ENCODE measurements at places on chromosomes 13 and 19. TPM values are rescaled to one million over a fixed set of nuclear protein-coding genes. Genes with fewer than 3 reads are reported as not detected.
A peak's percentile ranks its signal among the peaks of the same experiment; 100 is the strongest.

The SKA3 gene
- 0.33 TPM for total RNA-seq

The MAST1 gene
- not detected for total RNA-seq

The SEMA6B gene
- 2.4 TPM for total RNA-seq

The PLK5 gene
- not detected for total RNA-seq

- H3K27ac ChIP-seq, result peak overlapping the region; percentile 51
- peaks cover 11% of the 10 kb centered on the region for H3K4me1 ChIP-seq
- H3K4me3 ChIP-seq, result peak overlapping the region; percentile 39
- peak; percentile 49 for DNase-seq
These were observed 30.1 kb downstream of the WDFY2 start for GRCh38 chr13:51614350-51614786.

GRCh38 chr13:100544866-100545683, 43.5 kb downstream of the GGACT start:
- no peaks in the 10 kb centered on the region for H3K36me3 ChIP-seq
- no peak overlapping the region for H3K4me3 ChIP-seq
- H3K4me1 ChIP-seq, result peaks cover 5% of the 10 kb centered on the region
- no peak overlapping the region for H3K27ac ChIP-seq

GRCh38 chr19:35869327-35870123, 1.2 kb downstream of the APLP1 start:
- no peak overlapping the region for H3K27ac ChIP-seq
- peaks cover 4% of the 10 kb centered on the region for H3K27me3 ChIP-seq
- no peaks in the 10 kb centered on the region for H3K36me3 ChIP-seq

DNA sequence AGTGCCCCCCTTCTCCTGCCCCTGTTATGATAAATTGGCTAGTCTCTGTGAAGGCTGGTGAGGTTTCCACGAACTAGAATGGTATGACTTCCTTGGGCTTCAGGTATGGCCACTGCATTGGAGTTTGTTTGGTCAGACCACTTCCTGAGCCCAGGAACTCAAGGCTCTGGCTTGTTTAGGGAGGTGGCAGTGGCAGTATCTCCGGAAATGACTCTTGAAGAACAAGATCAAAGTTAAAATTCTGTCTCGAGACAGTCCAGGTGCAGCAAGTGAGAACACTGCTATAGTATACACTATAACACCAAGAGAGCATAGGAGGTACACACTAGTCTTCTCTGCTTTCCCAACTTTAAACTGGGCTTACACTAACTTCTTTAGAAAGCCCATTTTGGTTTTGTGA, 309.1 kb downstream of the KLF12 start:
- no peaks in the 10 kb centered on the region for H3K27me3 ChIP-seq
- DNase-seq, result no peak
- H3K27ac ChIP-seq, result no peak overlapping the region
- H3K4me3 ChIP-seq, result no peak overlapping the region
- peaks cover 38% of the 10 kb centered on the region for H3K4me1 ChIP-seq

DNA sequence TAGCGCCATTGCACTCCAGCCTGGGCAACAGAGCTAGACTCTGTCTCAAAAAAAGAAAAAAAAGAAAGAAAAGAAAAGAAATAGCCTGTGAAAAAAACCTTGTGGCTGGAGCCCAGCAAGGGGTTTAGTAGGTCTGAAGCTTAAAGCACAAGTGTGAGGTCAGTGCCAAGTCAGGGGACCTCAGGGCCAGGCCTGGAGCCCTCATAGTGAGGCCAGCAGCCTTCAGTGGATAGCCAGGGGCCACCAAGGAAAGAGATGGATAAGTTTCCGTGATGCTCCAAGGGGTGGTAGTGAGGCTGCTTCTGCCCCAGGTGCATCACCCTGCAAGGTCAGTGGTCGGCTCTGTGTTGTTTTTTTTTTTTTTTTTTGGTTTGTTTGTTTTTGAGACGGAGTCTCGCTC, 12.9 kb downstream of the TINCR start:
- H3K27me3 ChIP-seq, result no peaks in the 10 kb centered on the region
- DNase-seq, result no peak
- no peaks in the 10 kb centered on the region for H3K36me3 ChIP-seq
- no peaks in the 10 kb centered on the region for H3K4me1 ChIP-seq

DNA sequence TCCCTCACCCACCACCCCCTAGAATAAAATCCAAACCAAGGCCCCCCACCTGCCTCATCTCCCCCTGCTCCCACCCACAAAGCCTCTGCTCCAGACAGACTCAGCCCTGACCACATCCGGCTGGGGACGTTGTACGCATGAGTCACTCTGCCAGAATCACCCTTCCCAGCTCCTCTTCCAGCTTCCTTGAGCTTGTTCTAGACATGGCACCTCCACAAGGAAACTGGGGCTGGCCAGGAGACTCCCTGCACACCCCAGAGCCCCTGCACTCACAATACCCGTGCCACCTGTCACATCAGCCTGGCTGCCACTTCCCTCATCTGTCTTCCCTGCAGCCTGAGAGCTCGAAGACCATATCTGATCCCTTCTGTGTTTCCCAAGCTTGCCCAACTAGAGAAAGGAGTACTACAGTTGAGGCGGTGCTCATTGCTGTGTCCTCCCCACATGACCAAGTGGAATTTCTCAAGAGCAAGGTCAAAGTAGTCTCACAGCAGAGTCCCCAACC, 9.7 kb downstream of the DEDD2 start:
- peaks cover 78% of the 10 kb centered on the region for H3K36me3 ChIP-seq
- H3K27me3 ChIP-seq, result no peaks in the 10 kb centered on the region
- H3K4me1 ChIP-seq, result peaks cover 83% of the 10 kb centered on the region
- no peak overlapping the region for H3K4me3 ChIP-seq

- no peak overlapping the region for H3K27ac ChIP-seq
- no peaks in the 10 kb centered on the region for H3K36me3 ChIP-seq
- no peaks in the 10 kb centered on the region for H3K4me1 ChIP-seq
- H3K4me3 ChIP-seq, result no peak overlapping the region
- no peak for DNase-seq
These were observed 28.4 kb upstream of the ZNF681 start for GRCh38 chr19:23787106-23787505.

DNA sequence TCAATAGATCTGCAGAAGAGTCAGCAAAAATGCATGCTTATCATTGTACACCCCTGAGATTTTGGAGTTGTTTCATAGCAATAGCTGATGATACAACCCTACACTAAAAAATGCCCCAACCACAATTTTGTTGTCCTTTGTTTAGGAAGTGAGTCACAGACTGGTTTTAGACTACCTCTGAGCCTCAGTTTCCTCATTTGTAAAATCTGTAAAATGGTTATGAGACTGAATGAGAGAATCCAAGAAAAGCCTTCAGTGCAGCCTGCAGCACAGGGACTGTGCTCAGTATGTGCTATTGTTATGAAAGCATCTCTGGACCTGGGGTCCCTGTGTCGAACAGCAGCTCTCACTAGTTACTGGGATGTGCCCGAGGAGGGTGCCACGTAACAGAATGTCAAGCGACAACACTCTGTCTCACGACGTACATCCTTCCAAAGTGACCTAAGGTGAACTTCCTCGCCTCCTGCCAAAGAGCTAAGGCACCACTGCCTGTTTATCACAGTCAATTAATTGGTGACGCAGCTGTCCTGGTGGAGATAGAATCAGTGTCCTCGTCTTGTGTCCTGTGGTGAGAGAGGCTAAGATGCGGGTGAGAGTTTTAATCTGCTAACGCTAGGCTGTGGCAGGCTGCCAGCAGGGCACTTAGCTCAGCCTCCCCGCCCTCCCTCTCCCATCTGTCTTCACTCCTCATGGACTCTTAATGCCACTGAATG, 18.1 kb downstream of the DHRS12 start:
- no peaks in the 10 kb centered on the region for H3K4me1 ChIP-seq
- H3K36me3 ChIP-seq, result no peaks in the 10 kb centered on the region
- H3K4me3 ChIP-seq, result no peak overlapping the region
- DNase-seq, result no peak
- no peak overlapping the region for H3K27ac ChIP-seq
- H3K27me3 ChIP-seq, result no peaks in the 10 kb centered on the region

GRCh38 chr13:26910754-26911465, 150.3 kb upstream of the GPR12 start:
- H3K4me3 ChIP-seq, result no peak overlapping the region
- H3K27me3 ChIP-seq, result no peaks in the 10 kb centered on the region
- no peaks in the 10 kb centered on the region for H3K36me3 ChIP-seq

DNA sequence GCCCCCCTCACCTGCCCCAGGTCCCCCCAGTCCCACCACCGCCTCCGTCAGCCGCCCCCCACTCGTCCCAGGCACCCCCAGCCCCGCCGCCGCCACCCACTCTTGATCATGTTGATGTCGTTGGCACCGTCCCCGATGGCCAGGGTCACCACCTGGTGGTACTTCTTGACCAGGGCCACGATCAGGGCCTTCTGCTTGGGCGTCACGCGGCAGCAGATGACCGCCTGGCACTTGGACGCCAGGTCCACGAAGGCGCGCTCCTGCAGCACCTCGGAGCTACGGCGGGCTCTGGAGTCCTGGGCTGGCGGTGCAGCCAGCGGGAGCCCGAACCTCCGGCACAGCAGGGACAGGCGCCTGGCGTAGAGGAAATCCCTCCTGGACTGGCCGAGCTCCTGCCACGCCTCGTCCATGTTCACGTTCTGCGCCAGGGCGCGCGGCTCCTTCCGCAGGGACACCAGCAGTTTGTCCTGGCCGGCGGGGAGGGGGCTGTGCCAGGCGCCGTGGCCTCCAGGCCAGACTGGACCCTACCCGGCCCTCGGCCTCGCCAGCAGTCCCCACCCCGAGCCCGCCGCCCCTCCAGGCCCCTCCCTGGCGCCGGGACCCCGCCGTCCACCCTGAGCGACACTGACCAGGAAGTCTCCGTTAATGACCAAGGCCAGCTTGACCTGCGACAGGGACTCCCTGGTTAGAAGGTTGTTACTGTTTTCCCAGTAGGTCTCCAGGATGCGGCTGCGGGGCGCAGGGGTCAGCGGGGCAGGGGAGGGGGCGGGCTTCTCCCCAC, 22.6 kb downstream of the ATP8B3 start:
- H3K36me3 ChIP-seq, result no peaks in the 10 kb centered on the region
- H3K4me3 ChIP-seq, result no peak overlapping the region
- no peak for DNase-seq
- no peak overlapping the region for H3K27ac ChIP-seq
- no peaks in the 10 kb centered on the region for H3K4me1 ChIP-seq

- H3K36me3 ChIP-seq, result no peaks in the 10 kb centered on the region
- no peak overlapping the region for H3K4me3 ChIP-seq
- H3K4me1 ChIP-seq, result peaks cover 36% of the 10 kb centered on the region
- no peak overlapping the region for H3K27ac ChIP-seq
These were observed 442.3 kb downstream of the FGF9 start for GRCh38 chr13:22112956-22113745.

GRCh38 chr13:33139184-33139583, 123.0 kb downstream of the KL start:
- no peak for DNase-seq
- H3K27me3 ChIP-seq, result no peaks in the 10 kb centered on the region
- H3K4me3 ChIP-seq, result no peak overlapping the region
- H3K27ac ChIP-seq, result no peak overlapping the region

DNA sequence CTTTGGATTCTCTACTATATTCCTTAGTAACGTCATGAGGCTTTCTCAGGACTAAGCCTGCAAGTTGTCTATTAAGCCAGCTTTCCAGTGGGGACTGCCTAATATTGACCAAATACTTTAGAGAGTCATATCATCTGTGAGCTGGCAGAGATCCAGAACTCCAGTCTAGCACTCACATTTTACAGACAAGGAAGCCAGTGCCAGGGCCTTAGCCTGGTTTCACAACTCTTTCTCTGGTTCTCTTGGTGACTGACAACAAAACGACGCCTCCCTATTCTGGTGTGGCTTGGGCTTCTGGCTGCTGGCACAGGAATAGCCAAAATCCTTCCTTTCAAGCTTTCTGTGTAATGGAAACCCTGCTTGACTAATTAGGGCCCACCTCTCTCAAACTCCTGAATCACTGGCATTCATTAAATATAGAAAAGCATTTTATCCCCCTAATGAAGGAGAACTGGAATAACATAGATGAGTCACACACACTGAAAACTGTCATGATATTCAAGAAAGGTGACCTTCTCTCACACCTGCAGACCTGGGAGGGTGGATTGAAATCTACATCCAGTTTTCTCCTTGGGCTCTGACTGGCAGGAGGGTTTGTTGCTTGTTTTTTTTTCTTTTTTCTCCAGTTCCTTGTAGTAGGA, 75.2 kb upstream of the UBL3 start:
- H3K4me3 ChIP-seq, result no peak overlapping the region
- H3K36me3 ChIP-seq, result no peaks in the 10 kb centered on the region
- no peak for DNase-seq
- H3K4me1 ChIP-seq, result peaks cover 15% of the 10 kb centered on the region

- no peak overlapping the region for H3K27ac ChIP-seq
- H3K4me3 ChIP-seq, result no peak overlapping the region
These were observed 61.7 kb downstream of the PDS5B start for GRCh38 chr13:32647926-32648325.

GRCh38 chr19:55113570-55114039, 3.8 kb downstream of the PPP1R12C start:
- H3K36me3 ChIP-seq, result no peaks in the 10 kb centered on the region
- peaks cover 27% of the 10 kb centered on the region for H3K4me1 ChIP-seq
- H3K27ac ChIP-seq, result no peak overlapping the region

DNA sequence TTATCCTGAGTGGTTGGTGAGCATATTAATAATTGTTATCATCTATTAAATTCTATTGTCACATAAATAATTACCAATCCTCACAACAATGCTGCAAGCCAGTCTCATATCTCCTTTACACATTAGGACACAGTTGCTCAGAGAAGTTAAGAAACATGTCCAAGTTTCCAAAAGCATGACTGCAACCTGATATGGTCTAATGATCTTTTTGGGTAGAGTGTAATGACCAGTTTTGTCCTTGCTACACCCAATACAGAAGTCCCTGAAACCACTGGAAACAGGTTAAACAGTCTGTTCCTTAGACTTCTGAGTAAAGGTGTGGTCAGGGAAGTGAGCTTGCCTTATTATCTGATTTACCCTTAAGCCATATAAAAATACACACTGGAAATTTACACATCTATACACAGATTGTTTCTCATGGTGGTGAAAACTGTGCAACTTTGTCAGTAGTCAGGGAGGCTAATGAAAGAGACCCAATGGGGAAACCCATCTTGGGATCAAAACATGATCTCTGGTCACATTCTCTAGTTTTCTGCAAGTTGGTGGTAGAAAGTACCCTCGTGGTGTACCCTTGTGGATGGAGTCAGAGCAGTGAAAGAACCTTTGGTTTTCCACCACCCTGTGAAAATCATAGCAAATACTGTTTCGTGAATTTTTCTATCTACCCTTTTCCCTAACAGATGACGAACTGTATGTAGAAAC, 146.0 kb upstream of the KLF12 start:
- H3K4me3 ChIP-seq, result no peak overlapping the region
- H3K4me1 ChIP-seq, result peaks cover 31% of the 10 kb centered on the region
- no peaks in the 10 kb centered on the region for H3K27me3 ChIP-seq
- no peaks in the 10 kb centered on the region for H3K36me3 ChIP-seq
- DNase-seq, result no peak
- no peak overlapping the region for H3K27ac ChIP-seq

Data from CD4-positive, alpha-beta memory T cell (primary cell).